ENCODE measurements at places on chromosomes 2 and 18.

DNA sequence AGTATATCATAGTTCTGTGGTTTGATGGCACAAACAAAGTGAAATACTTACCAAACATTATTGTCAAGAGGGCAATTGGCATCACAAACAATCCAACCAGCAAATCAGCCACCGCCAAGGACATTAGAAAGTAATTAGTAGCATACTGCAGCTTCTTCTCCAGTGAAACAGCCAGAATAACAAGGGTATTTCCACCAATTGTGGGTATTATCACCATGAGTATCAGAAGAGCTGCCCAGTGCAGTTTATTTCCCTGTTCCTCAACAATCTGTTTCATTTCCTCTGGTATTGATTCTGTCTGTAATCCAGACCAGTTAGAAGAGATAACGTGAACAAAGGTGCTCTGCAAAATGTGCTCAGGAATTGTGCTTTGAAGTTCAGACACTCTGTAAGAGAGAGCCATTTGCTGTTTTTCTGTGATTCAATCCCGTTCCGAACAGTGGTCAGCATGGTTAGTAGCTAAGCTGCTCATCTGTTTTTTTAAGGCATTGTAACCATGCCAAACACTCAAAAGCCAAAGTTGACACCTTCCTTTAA, 1.4 kb downstream of the HTR2B start:
- peak; percentile 35 for DNase-seq

DNA sequence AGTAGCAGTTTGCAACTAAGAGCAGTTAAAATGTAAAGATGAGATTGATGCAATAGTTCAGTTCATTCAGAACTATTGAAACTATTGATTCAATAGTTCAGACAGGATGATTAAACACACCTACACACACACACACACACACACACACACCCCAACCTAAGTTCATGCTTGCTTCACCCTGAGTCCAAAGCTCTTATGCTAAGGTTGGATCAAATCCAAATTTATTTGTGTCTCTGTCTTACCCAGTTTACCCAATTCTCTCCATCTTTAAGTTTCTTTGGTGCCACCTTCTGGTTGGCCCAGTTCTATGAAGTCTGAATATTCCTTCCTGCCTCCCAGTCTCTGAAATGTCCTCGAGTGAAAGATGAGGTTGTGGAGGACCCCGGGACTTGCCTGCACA, 5.1 kb downstream of the SERPINB8 start:
- DNase-seq: peak; percentile 51

GRCh38 chr2:132617989-132618388, 52.0 kb downstream of the LYPD1 start:
- no peak for DNase-seq

DNA sequence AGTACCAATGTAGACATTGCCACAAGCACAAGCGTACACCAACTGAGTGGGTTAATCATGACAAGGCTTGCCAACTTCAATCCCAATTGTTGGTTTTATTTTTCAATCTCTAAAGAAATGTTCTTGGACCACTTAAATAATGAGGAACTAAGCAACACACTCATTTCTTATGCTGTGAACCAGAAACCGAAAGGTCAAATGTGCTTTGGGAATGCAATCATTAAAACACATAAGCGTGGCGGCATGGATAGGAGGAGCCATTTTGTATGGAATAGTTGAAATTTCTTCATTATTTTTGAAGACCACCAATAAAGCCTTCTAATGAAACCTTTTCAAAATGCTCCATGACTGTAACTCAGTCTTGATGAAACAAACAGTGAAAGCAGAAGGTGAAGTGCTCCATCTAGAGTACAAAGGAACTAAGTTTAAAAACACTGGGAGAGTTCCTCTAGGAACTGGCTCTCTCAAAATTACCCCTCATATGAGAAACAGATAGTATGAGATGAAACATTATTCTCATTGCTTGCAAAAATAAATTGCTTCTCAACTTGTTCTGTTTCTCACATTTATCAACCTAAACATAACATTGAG, 113.2 kb upstream of the CHST9 start:
- DNase-seq: no peak

DNA sequence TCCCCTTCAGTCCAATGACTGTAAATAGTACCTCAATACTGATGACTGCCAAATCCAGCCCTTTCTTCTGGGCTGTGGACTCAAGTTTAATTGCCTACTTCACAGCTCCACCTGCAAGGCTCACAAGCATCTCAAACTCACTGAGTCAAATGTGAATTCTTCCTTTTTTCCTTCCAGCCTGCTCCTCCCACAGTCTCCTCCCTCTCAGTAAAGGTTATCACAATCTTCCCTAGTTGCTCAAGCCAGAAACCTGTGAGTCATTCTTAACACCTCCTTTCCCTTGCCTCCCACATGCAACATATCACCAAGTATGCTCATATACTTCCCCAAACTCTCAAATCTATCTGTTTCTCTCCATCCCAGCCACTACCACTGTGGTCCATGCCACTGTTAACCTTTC, 3.7 kb upstream of the MFSD6 start:
- no peak for DNase-seq

DNA sequence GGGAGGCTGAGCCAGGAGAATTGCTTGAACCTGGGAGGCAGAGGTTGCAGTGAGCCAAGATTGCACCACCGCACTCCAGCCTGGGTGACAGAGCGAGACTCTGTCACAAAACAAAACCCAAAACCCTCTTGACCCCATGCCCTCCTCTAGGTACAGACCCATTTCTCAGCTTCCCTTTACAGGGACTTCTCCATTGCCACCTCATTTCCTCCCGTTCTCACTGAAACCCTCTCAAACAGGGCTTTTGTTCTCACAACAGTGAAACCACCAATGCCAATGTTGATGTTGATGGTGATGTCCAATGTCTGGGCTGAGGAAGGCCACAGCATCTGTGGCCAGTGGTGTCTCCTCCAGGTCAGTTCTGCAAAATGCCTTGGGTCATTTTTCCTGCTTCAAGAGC, 69.0 kb upstream of the ZCCHC2 start:
- DNase-seq: no peak

GRCh38 chr2:240213226-240213475, 72.7 kb upstream of the OTOS start:
- DNase-seq: no peak

DNA sequence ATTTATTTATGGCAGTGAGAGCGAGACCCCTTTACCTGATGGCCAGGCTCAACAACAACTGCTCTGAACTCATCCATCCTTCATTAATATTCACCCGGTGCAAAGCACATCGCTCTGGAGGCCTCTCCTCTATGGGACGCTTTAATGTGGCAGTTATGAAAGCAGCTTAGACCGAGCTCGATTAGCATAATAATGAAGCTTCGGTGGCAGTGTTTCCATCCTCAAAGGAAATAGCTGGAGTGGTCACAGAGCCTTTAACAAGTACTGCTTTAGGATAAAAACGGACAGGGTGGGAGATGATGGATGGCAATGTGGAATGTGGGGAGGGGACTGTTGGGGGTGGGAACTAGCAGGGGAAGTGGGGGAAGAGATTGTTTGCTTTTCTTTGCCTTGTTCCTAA, 243.9 kb downstream of the SLC4A3 start:
- no peak for DNase-seq

GRCh38 chr2:229761663-229762062, 47.3 kb upstream of the DNER start:
- no peak for DNase-seq

DNA sequence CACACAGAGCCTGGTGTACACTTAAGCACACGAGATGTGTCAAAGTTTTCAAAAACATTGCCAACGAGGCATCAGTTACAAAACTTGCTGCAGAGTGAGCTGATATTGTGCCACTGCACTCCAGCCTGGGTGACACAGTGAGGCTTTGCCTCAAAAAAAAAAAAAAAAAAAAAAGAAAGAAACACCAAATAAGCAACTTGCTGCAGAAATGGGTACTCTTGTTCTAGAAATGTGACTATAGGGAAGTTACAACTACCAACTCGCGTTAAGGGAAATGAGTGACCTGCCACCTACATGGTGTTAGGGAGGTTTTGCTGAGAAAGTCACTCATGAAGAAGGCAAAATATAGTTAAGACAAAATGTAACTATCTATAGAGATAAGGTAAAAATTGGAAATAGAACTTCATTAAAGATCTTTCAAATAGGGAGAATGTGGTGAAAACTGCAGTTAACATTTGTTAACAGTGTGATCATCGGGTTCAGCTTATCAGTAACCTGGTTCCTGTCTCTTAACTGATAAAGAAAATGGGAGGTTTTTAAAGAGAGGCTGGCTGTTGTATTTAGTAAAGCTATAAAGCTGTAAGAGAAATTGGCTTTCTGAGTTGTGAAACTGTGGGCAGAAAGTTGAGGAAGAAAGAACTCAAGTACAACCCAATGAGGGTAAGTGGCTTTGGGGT, at the start of gene IL1RL1:
TSS of gene IL1RL1 (plus strand) at position 600 of the 677 bp plus-strand sequence. CDS start 26,702 bp downstream, outside the sequence.
- no peak for DNase-seq

DNA sequence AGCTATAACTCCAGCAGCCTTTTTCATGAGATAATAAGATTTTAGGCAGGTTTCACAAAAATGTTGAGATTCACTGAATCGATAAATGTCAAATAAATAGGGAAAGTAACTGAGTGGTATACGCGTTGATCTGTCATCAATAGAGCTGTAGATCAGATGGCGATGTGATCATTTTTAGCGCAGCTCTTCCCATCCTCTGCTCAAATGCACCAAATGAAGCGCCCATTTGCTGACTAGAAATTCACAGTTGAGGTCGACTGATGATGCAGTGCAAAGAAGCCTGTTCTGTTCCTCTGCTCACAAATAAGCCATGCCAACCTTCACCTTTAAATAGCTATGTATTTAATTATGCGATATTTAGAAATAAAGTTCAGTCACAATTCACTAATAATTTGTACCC, 693.5 kb downstream of the ARHGAP15 start:
- no peak for DNase-seq
